HT-29 (cell line): ENCODE measurements at places on chromosomes 11 and 22.

DNA sequence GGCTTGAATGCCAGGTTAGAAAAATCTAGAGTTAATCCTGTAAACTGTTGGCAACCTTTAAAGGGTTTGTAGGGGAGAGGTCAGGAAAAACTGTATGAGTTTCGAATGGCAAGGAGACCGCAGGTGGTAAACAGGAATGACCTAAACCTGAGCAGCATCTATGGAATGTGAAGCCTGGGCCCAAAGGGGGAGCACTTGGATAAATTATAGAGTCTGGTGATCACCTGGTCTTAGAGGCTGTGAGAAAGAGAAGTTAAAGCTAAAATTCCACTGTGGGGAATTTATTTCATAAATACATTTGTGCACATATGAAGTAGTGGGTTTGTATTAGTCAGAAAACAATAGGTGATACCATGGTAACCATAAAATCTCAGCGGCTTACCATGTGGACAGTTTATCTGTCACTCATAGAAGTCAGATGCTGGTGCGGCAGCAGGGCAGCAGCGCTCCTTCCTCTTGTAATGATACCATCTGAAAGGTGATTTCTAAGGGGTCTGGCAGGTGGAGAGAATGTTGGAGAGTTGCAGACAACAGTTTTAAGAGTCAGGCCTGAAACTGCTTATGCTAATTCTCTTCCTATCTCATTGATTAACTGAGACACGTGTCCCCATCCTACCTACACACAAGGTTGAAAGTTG is 1104.4 kb upstream of the CCDC90B start:
- DNase-seq, result peak; percentile 44

DNA sequence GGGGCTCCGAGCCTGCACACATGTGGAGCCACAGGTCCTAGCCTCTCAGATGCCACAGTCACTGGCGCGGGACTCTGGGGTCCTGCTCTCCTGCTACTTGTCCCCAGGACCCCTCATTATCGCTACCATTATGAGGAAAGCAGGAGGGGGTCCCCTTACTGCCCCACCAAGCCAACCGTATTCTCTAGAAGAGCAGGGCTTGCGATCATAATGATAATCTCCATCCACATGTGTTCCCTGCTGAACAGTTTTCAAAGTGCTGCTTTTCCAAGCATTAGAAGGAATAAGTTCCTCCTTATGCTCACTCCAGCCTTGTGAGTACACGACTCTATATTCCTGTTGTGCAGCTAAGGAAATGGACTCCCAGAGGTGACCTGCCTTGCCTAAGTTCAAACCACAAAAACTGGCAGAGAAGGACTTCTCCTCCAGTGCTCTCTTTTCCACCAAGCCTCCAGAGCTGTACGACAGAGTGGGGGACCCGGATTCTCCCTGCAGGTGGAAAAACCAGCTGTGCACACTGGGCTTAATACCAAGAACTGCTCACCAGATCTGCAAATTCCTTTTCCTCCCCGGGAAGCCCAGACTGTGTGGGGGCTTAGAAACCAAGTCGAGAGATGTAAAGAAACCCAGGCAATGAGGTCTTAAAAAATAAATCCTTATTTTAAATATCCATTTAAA is 92.8 kb upstream of the DRD2 start:
- DNase-seq, result no peak

DNA sequence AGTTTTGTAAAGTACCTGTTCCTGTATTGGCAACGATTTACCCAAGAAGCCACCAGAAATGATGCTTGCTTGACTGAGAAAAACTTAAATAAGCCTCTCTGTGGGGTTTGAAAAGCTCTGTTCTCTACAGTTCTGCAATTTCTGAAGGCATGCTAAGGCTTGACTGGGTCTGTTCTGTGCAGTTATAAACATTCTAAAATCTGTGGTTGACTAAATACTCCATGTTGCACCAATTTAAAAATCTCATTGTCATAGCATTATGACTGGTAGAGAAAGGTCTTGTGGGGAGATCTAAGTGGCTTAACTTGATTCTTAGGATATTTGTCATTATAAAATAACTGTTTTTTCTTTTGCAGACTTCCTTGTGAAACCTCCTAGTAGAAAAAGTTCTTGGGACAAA is 73.7 kb downstream of the MTMR3 start:
- no peak for DNase-seq

DNA sequence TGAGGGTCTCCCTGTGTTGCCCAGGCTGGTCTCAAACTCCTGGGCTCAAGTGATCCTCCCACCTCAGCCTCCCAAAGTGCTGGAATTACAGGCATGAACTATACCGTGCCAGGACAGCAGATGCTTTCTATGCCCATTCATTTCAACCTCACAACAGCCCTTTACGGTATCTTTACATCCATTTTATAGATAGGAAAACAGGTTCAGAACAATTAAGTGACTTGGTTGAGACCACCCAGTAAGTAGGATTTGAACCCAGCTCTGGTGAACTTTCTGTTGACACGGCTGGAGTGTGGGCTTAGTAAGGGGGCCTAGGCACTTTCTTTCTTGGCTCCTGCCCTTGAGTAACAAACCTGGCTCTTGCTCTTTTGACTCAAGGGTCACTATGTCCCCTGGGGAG is 25.7 kb downstream of the TEF start:
- no peak for DNase-seq

DNA sequence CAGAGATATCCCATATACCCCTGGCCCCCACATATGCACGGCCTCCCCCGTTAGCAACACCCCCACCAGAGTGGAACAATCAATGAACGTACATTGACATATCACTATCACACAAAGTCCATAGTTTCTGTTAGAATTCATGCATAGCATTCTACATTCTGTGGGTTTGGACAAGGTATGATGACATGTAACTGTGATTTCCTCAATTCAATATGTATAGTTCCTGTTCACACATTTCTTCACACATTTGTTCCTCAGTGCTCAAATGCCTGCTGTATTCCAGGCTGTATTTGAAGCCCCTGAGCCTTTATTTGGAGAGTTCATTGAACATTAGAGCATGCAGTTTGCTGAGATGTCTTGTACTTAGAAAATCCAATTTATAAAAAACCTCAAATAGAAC is 69.9 kb downstream of the PTPRJ start:
- no peak for DNase-seq

- DNase-seq, result no peak
Measured at GRCh38 chr11:119488256-119488995, 65.5 kb upstream of the THY1 start.

DNA sequence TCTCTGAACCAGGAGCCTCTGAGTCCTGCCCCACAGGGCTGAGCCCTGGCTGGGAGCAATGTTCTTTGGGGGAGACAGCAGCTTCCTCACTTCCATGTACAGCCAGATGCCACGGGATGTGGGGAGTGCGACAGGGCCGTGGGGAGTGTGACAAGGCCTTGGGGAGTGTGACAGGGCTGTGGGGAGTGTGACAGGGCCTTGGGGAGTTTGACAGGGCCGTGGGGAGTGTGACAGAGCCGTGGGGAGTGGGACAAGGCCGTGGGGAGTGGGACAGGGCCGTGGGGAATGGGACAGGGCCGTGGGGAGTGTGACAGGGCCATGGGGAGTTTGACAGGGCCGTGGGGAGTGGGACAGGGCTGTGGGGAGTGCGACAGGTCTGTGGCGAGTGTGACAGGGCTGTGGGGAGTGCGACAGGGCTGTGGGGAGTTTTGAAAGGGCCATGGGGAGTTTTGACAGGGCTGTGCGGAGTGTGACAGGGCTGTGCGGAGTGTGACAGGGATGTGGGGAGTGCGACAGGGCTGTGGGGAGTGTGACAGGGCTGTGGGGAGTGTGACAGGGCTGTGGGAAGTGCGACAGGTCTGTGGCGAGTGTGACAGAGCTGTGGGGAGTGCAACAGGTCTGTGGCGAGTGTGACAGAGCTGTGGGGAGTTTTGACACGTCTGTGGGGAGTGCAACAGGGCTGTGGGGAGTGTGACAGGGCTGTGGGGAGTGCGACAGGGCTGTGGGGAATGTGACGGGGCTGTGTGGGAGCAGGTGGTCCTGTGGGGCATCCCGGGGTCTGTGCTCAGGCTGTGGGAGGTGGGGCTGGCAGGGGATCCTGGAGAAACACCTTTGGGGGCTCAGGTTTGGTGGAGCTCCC is 6.6 kb upstream of the KRTAP5-6 start:
- no peak for DNase-seq

DNA sequence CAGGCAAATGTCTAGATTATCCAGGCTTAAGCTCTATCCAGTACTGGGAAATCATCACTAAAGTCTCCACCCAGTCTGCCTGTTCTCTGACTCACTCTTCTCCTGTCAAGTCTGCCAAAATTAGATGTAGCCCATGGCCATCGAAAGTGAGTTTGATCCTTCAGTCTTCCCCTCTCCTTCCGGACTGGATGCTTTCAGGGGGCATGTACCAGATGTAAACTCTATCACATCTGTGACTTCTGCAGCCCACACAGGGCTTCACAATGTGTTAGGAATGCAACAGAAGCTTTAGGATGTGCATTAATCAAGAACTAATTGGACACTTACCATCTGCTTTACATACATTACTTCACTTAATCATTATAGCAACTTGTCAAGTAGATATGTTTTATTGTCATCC is 12.3 kb downstream of the ME3 start:
- no peak for DNase-seq

GRCh38 chr11:285894-286220 is 3.1 kb upstream of the PGGHG start:
- DNase-seq, result no peak

DNA sequence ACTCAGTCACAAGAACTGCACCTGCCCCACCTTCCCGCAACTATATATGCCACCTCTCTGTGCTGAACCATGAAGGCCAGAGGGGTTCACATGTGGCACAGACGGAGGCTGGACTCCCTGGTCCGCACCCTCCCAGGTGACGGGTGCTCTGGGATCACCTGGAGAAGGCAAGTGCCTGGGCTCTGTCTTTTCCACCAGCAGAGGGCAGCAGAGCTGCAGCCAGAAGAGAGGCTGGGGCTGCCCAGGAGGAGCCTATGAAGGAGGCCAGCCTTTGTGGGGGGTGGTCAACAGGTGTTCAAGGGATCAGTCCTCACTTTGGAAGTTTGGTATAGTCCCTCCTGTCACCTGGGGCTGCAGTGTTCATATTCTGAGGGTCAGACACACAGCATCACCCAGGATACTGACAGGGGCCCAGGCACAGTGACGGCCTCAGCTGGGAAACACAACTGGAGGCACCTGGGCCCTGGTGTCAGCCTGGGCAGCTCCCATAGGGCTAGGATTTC is 39.2 kb upstream of the IGLL5 start:
- DNase-seq, result peak; percentile 69

GRCh38 chr22:22167791-22168189 is 76.8 kb upstream of the VPREB1 start:
- DNase-seq, result no peak

DNA sequence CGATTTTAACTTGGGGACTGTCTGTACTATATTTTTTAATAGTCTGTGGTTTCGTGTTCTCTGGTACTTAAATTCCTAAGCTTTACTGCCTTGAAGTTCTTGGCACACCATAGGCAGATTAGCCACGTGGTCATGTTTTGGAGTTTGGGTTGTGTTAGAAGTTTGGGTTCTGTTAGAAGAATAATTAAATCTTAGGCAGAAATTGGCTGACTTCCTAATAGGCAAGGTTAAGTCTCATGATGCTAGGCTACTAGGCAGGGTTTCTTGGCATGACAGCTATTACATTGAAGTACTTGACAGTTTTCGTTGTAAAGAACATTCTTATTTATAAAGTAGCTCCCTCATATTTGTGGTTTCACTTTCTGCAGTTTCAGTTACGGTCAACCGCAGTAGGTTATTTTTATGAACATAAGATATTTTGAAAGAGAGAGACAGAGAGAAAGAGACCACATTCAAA is 30.0 kb upstream of the MMP7 start:
- peak; percentile 61 for DNase-seq

DNA sequence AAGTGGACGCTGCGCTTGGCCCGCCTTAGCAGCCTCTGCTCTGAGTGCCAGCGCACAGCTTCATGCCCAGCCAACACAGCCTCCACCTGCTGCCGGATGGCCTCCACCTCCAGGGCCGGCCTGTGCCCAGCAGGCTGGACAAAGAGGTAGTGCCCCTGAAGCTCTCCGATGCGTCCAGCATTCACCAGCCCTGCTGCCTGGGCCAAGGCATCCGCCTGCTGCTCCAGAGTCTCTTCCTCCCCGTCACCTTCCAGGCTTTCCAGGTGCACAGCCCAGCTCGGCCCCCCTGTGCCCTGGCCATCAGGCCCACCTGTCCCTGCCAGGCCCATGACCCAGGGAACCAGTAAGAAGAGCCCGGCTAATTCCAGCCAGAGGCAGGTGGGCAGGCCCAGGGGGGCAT is 2.5 kb downstream of the PCSK7 start:
- no peak for DNase-seq

GRCh38 chr11:13928566-13929251 is 33.8 kb upstream of the SPON1 start:
- no peak for DNase-seq

DNA sequence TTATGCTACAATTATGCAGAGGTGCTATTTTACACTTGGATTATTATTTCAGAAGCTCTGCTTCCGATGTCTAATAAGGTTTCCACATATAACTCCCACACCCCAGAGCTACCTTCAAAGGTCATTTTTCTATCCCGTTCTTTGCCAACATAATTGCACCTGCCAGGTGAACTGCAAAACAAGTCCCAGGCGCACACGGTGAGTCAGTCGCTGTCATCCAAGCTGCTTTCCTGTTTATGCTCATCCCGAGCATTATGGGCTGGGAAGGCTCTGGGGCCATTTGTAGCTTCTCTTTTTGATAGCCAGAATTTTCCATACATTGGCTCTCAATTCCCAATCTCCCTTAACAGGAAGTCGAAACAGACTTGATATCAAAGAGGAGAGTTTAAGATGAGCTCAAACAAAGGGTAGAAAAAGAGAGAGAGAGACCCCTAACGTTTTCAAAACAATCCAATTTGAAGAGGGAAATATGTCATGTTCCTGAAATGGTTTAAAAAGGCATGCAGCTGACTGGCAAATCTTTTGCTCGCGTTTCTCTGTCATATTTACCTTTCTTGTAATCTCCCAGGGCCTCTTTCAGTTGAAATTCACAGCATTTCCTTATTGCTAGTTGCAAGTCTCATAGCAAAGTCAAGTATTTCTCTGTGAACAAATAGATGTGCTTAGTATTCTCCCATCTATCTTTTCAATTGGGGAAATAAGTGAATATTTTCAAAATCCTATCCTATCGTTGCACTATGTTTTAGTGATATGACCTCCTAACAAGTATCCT is 815.9 kb downstream of the KCNA4 start:
- no peak for DNase-seq

DNA sequence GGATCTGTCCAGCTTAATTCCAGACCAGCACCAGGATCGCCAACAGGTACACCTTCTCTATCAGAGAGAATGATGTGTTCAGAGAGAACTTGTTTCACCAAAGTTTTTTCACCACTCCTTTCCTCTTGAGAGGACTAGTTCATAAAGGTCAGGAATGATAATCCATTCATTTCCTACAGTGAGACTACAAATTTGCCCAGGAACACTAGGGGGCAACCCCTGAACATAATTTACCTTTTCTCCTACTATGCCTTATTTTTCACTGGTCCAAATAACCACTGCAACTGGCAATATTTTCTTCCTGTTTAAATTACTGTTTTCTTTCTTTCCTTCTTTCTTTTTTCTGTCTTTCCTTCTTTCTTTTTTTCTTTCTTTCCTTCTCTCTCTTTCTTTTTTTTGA is 22.5 kb downstream of the CAVIN3 start:
- DNase-seq, result no peak

GRCh38 chr11:80086496-80087055 is 645.7 kb upstream of the TENM4 start:
- DNase-seq, result no peak

- no peak for DNase-seq
Measured at GRCh38 chr22:32745996-32746322, 55.5 kb upstream of the TIMP3 start.
